ENCODE measurements at places on chromosomes 3 and 15. TPM values are rescaled to one million over a fixed set of nuclear protein-coding genes. Genes with fewer than 3 reads are reported as not detected.

Gene ANP32A
- total RNA-seq, result 242 TPM

DNA sequence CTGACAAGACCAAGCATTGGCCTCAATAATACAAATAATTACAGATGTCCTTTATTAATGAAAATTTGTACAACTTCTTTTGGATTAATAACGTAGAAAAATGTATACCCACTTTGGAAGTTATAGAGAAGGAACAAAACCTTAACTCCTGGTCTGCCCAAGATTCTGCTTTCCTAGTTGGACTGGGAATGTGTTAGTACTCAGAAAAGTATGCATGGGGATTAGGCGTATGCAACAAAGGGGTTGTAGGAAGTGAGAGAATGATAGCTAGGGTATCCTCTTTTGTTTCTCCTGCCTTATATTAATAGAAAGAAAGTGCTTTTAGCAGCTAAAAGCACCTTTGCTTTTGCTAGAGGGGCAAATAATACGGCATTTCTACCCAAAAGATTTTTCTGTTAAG, 116.2 kb upstream of the LRRFIP2 start:
- DNase-seq, result no peak

- no peak for DNase-seq
Observed at GRCh38 chr15:68230157-68231100, 901 bp upstream of the CLN6 start.

Gene RASGRP1
- total RNA-seq, result 2.7 TPM

GRCh38 chr3:102712896-102713295, 278.1 kb downstream of the ZPLD1 start:
- no peak for DNase-seq

- DNase-seq, result no peak
Observed at GRCh38 chr3:195900436-195901355, 7.7 kb downstream of the TNK2 start.

Gene TP63
- 0.09 TPM for total RNA-seq

Gene FEZF2
- not detected for total RNA-seq

DNA sequence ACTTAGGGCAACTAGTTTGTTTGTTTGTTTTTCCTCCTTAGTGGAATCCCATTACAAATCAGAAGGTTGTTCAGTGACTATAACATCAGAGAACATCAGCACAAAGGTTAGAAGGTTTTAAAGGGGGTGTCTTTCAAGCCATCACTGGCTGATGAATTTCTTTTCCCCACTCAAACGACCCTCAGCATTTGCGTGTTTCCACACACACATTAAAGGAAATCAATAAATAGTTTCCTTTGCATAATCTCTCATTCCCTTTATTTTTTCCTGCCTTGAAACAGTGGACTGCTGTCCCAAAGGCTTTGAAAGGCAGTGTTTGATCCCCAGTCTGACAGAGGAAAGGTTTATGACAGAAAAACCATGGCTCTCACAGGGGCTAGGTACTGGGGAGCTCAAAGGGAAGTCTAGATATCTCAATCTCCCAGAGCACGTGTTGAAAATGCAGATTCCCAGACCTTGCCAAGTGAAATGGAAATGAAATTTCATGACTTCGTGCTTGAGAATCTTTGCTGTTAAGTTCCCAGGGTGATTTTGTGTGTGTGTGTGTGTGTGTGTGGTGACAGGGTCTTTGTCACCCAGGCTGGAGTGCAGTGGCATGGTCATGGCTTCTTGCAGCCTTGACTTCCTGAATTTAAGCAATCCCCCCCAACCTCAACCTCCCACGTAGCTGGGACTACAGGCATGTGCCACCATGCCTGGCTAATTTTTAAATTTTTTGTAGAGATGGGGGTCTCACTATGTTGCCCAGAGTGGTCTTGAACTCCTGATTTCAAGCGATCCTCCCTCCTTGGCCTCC, 2.2 kb upstream of the INTS14 start:
- DNase-seq, result no peak

DNA sequence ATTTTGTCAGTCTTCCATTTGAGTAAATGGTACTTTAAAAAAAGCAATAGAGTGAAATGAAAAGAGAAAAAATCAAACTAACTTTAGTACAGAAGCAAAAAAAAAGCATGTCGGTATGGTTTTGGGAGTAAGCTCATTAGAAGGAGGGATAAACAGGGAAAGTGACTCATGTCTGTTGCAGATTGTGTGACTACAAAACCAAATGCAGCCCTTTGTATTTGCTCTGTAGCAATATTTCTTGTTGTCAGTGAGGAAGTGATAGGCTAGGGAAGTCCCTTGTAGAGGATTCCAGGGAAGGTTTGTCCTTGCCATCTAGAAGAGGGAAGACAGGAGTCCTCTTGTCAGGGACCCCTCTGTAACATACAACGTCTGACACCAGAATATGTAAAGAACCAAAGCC, 150.5 kb upstream of the POU1F1 start:
- no peak for DNase-seq

- DNase-seq, result no peak
Observed at GRCh38 chr15:31128477-31128876, 27.0 kb upstream of the TRPM1 start.

- no peak for DNase-seq
Observed at GRCh38 chr15:64930019-64930652, 18.4 kb downstream of the ANKDD1A start.

GRCh38 chr15:50463423-50464358, 39.5 kb downstream of the USP8 start:
- no peak for DNase-seq

- DNase-seq, result peak; percentile 30
Observed at GRCh38 chr3:108311797-108312196, 15.4 kb downstream of the HHLA2 start.
